ENCODE measurements at places on chromosomes 5 and 9.

GRCh38 chr5:97297704-97298091, 114.7 kb upstream of the RIOK2 start:
- DNase-seq: no peak

DNA sequence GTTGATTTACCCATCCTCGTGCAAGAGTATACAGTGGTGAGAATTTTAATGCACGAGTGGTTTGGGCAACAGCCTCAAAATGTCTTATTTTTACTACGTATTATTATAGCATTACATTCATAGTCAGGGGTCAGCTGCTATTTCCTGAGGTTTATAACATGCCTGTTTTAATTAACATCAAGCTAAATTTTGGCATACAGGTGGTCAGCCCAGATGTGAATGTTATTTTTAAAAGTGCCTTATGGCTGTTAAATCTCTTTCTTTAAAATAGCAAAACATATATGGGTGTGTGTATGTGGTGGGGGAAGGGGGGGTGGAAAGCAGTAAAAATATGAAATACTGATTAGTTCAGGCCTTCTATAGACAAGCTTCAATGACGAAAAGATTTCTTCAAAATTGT, 424.5 kb upstream of the CLINT1 start:
- DNase-seq: no peak

GRCh38 chr5:93417490-93417889, 163.5 kb downstream of the NR2F1-AS1 start:
- DNase-seq: no peak

DNA sequence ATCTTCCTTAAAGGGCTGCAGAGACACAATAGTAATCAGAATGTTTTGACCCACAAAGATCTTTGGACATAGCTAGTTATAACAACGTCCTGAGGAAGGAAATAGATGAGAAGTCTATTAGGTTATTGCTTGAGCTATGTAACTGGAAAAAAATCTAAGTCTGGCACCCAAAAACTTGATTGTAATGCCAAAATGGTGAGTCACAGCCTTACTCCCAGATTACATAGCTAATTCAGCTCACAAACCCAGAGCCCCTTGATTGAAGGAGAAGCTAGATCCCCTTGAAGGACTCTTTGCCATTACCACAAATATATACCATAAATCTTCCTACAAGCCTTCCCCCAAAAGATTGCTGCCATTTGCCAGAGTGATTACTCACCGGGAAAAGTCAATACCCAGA, 341.8 kb upstream of the KIF2A start:
- no peak for DNase-seq

DNA sequence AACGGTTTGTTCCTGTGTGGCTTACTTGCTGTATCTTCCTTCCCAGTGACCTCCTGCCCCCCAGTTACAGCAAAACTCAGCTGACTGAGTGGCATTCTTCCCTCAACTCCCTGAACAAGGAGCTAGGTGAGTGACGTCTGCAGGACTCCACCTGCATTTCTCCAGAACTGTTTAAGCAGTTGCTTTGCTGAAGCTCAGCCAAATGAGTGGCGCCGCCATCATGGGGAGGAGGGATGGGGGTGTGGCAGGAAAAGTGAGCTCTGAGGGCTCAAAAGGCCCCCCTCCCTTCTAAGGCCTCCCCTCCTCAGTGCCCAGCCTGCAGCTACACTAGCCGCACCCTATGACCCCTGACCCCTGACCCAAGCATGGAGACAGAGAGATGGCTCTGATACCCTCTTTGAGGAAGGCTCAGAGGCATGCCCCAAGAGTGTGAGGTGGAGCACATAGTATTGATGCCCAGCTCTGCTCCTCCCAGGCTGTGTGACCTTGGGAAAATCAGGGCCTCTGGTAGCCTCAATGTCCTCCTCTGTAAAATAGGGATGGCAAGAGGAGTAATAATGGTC, 12.7 kb downstream of the CCDC180 start:
- DNase-seq: no peak

GRCh38 chr5:170854566-170854965, 7.3 kb upstream of the RANBP17 start:
- DNase-seq: no peak
